ENCODE measurements at places on chromosomes 6 and 20.

- DNase-seq = no peak
Measured at GRCh38 chr6:138897031-138897430, 91.0 kb downstream of the REPS1 start.

GRCh38 chr6:96899019-96899418 lies 1.3 kb upstream of the NDUFAF4 start:
- DNase-seq = no peak

GRCh38 chr6:36442103-36442670 lies 467 bp downstream of the PXT1 start:
- DNase-seq = no peak

DNA sequence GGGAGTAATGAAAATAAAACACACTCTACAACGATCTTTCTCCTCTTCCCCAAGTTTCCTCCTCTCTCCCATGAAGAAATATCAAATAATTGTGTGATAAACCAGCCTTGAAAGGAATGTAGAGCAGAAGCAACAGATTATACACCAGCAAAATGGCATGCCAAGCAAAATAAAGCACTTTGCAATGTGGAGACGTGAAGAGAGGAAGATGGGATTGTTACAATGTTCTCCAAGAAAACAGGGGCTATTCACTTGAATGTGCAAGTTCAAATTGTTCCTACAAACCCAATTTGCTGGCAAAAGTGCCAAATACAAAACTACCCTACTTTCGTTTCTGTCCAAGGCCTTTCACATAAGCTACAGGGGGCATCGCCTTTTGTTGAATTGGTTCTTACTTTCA lies 185.1 kb downstream of the PDE7B start:
- DNase-seq = no peak

- DNase-seq = no peak
Measured at GRCh38 chr6:3468585-3468984, 11.7 kb upstream of the SLC22A23 start.

- DNase-seq = no peak
Measured at GRCh38 chr20:539848-540247, 3.7 kb downstream of the CSNK2A1 start.

GRCh38 chr6:111148110-111148509 lies 60.8 kb downstream of the SLC16A10 start:
- no peak for DNase-seq

GRCh38 chr6:55100686-55101085 lies 73.6 kb upstream of the HCRTR2 start:
- DNase-seq = no peak

GRCh38 chr6:82408952-82409431 lies 45.4 kb downstream of the TPBG start:
- DNase-seq = no peak

- DNase-seq = no peak
Measured at GRCh38 chr6:39452306-39453145, 130.0 kb upstream of the KCNK16 start.

- no peak for DNase-seq
Measured at GRCh38 chr6:40688214-40688761, 101.1 kb upstream of the LRFN2 start.

DNA sequence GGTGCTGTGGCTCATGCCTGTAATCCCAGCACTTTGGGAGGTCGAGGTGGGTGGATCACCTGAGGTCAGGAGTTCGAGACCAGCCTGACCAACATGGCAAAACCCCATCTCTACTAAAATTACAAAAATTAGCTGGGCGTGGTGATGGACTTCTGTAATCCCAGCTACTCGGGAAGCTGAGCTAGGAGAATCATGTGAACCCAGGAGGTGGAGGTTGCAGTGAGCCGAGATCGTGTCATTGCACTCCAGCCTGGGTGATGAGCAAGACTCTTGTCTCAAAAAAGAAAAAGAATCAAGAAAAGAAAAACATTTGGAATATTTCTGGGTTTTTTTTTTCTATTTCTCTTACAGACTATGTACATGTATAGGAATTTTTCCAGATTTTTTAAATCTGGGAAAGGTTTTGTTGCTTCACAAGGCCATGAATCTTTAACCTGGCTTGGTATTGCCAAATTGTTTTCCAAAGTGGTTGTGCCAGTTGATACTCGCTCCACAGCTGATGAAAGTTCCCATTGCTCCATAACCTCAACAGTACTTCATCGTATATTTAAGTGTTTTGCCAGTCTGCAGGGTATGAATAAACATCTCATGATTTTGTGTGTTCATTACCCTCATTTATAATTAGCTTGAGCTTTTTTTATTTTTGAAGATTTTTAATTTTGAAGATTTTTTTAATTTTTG lies 33.5 kb downstream of the RNF217 start:
- DNase-seq = no peak

GRCh38 chr6:83536034-83536646 lies 23.8 kb downstream of the PRSS35 start:
- DNase-seq = peak; percentile 32

DNA sequence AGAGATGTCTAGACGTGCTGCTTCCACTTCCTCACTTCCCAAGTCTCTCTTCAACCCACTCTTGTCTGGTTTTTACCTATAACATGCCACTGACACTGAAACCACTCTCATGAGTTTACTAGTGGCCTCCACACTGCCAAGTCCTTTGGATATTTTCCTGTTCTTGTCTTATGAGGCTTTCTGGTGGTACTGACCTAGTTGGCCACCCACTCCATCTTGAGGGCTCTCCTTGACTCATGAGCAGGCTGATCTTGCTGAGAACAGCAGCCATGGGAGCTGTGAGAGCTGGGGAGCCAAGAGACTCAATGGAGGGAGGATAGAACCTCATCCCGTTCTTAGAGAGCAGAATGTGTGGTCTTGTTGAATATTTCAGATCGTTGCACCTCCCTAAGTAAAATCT lies 283.4 kb upstream of the PRDM1 start:
- no peak for DNase-seq

- no peak for DNase-seq
Measured at GRCh38 chr6:139277587-139277986, 14.2 kb downstream of the TXLNB start.

DNA sequence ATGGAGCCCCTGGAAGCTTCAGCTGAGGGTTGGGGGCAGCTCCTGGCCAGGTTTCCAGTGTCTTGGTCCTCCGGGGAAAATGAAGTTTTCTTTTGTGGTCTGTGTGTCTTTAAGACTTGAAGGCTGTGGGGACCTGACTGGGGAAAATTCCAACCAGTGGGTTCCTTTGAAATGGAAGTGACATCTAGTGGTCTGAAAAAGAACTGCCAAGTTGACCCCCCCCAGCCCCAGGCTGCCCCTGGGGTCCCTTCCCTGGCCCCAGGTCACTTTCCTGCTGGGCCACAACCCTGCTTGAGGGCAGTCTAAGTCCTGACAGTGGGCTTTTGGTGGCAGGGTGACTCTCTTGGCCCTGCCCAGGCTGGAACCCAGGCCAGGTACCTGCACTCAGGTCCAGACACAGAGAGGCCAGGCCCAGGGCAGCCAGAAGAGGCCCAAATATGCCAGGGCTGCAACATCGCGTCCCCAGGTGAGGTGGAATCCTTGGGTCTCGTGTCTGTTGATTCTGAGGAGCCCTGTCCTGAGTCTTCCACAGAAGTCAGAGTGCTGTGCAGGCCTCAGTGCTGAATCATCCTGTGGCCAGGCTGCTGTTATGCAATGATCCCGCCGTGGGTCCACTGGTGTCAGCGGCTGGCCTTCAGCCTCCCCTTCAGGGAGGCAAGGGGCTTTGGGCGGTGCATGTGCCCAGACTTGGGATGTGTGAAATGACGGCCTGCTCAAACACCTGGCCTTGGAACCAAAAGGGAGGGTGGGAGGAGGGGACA lies 68.4 kb downstream of the VEGFA start:
- DNase-seq = peak; percentile 1

GRCh38 chr6:155122199-155122950 lies 127.3 kb downstream of the TIAM2 start:
- DNase-seq = no peak

DNA sequence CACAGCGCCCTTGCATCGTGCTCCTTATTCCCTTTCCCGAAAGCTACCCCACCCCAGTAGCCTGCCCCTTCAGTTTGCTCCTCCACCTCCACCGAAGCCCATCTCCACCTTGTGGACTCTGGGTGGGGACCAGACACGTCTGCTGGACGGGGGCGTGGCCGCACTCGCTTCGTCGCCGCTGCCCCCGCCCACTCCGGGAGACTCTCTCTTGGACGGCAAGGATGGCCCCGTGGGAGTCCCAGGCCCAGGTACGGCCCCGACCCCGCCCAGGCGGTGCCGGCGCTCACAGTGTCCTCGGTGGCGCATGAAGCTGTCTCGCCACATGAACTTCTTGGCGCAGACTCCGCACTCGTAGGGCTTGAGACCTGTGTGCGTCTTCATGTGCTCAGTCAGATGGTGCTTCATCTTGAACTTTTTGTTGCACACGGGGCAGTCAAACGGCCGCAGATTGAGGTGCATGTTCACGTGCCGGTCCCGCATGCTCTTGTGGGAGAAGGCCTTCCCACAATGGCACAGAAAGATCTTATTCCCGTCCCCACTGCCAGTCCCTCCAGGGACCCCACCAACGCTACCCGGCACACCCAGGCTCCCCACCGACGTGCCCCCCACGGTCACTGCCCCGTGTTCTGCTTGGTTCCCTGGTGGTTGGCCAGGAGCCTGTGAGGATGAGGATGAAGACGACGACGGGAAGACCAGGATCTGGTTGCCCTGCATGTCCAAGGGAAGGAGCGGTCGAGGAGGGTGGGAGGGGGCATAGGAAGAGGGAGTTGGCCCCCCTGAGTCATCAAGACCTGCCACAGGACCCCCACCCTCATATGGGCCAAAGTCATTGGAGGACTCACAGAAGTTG lies 1.3 kb upstream of the TAPBP start:
- DNase-seq = no peak

DNA sequence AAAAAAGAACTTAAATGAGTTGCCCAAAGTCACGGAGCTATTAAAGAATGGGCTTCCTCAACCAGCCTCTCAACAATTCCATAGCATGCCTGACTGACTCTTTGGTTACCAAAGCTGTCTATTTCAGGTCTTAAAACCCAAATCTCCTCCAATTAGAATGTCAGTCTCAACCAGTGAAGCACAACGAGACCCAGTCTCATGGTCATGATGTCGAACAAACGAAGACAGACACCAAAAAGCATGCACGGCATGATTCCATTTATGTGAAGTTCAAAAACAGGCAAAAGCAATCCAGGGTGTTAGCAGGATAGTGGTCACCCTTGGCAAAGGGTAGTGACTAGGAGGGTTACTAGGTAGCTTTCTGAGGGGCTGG lies 16.3 kb upstream of the PTPN1 start:
- no peak for DNase-seq

- no peak for DNase-seq
Measured at GRCh38 chr20:17210983-17211382, 15.9 kb upstream of the PCSK2 start.

GRCh38 chr20:57647933-57648785 lies 27.9 kb upstream of the ZBP1 start:
- DNase-seq = no peak

DNA sequence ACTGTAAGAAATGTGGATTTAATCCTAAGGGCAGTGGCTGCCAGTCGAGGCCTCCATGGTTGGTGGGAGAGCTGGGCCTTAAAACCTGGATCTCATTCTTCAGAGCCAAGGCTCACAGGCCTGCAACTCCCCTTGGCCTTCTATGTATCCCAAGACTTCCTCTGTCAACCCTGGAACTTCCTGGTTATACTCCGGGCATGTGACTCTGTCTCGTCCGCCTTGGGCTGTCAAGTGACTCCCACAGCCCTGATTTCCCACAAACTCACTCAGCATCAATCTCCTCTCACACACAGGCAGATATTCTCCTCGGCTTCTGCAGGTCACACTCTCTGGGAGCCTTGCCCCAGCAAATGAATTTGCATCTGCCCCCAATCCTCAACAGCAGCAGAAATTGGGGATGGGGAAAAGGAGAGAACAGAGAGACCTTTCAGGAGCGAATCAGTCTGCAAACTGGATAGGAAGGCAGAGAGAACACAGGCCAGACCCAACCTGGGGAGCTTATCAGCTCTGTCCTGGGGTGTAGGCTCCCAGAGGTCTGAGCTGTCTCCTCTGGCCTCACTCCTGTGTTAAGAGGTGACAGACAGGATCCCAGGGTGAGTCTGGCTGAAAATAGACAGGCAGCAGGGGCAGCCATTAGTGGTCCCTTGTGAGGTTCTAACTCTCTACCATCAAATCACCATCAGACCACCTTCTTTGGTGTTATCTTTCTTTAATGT lies 30.4 kb upstream of the PREX1 start:
- DNase-seq = no peak

DNA sequence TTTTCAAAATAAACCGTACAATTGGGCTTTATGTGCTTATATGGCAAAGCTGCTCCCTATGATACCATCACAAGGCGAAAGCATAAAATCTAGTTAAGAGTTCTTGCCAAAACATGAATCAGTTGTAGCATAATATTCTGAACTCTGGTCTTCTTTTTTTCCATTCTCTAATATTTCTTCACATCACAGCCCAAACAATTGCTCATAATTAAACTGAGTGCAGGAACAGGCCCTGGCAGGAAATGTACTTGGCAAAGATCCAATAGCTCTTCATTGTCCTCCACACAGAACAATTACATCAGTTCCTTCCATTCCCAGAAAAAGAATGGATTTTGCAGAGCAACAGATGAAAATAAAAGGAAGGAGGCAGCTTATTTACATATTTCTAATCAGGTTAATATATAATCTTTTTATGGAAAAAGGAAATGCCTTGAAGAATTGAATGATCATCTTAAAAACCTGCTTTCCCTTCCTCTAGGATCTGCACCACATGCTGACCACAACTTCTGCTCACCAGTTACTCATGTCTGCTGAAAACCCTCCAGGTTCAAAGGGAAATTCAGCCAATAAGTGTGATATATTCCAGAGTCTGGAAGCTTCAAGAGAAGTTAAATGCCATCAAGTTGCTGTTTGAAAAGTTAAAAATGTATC lies 123.3 kb upstream of the COL21A1 start:
- DNase-seq = no peak

DNA sequence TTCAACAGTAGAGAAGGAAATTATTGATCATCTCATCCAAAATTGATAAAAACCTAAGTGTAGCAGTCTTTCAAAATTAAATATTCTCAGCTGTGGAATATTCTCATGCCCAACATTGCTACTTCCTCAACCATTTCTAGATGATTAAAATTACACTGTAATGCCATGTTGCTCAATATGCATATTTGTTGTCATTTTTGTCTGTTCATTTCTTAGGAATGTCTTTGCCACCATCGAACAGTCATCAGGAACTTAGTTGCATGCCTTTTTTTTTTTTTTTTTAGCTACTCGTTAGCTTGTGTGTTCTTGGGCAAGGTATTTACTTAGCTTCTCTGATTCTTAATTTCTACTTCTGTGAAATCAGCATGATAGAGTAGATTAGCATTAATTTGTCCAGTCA lies 188.6 kb downstream of the DTNBP1 start:
- no peak for DNase-seq

DNA sequence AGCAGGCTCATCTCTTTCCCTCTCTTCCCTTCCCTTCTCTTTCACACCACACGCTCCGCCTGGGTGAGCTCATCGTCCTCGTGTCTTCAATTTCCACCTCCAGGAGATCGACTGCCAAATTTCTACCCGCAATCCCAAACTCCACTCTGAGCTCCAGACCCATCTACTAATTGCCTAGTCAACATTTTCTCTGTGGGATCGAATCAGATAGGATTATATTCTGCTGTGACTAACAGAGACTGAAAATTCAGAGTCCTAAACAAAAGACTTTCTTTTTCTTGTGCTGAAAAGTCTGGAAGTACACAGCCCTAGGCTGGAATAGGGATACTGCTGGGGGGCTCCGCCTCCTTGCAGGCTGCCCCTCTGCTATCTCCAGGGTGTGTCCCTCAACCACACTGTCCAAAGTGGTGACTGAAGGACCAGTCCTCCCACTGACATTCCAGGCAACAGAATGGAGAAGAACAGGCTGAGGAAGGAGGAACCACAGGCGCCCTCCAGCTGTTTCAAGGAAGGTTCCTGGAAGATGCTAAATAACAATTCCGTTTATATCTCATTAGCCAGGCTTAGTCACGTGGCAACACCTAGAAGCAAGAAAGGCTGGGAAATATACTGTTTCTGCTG lies 5.0 kb upstream of the HSPA12B start:
- no peak for DNase-seq
